ENCODE measurements at places on chromosomes 3 and 15.

GRCh38 chr3:175416600-175416999 is 557.5 kb downstream of the NAALADL2 start:
- no peak for DNase-seq

DNA sequence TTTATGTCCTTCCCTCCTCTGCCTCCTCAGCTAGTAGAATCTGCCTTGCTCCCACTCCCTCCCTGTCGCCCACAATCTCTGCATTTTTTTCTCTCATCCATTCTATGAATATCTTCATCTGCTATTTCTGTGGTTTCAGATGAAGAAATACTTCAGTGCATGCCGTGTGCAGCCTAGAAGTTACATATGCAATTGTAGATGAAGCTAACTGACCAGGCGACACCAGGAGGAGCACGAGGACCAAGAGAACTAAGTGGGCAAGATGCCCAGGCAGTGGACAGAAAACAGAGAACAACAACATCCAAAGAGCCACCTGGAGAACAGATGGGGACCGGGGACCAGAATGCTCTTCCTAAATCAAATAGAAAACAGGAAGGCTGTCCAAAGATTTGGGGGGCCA is 121.4 kb upstream of the ATP11B start:
- no peak for DNase-seq

- DNase-seq = no peak
Observed at GRCh38 chr15:41474436-41474835, 19.2 kb upstream of the ITPKA start.

DNA sequence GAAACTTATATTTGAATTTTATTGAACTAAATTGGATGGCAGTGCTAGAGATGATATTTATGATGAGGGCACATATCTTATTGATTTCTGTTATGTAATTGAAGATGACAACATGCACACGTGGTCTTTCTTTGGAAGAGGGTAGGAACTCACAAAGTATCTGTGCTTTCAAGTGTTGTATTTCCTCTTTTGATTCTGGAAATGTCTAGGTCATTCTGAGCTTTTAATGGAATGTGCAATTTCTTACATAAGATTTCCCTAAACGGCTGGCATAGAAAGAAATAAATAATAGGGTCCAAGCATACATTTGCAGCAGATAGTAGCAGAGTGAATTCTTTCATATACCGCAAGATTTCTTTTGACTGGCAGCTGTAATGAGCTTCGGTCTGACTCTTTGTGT is 10.1 kb upstream of the GPR171 start:
- no peak for DNase-seq

DNA sequence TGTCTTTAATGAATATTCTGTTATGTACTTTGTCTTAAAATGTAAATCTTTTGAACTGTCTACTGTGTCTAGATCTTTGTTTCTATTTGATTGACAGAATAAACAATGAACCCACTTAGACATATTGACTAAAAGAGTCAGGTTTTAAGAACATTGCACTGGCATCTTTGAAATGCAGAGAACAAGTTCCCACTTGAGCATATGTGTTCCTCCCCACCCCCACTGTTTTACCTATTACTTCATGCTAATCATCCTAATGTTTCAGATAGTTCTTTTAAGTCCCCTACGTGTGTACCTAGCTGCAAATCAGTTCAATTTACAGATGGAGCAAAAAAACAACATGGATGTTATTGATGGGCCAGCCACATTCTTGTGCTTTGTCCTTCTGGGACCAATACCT is 11.7 kb upstream of the TCF12 start:
- DNase-seq = no peak
